AG08396 (cell line): ENCODE measurements at places on chromosomes 11 and 22.

DNA sequence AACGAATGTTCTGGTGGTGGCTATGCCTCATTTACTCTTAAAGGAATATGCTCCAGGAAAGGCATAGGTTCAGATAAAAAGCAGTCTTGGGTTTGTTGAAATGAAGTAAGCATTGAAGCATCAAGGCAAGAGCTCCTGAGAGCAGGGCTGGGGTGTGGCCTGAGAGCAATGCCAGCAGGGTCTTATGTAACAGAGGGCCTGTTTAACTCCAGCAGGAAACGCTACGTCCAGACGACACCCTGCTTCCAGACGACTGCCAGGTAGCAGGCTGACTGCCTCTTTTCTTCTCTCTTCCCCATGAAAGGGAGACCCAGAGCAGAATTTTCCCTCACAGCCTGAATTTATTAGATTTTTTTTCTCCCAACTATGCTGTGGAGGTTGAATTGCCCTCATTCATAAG, 127.2 kb upstream of the SLC5A12 start:
- no peak for DNase-seq

- no peak for DNase-seq
Measured at GRCh38 chr11:120551191-120551590, 39.6 kb downstream of the GRIK4 start.

- DNase-seq: peak; percentile 7
Measured at GRCh38 chr11:67355023-67355793, 1.9 kb upstream of the POLD4 start.

DNA sequence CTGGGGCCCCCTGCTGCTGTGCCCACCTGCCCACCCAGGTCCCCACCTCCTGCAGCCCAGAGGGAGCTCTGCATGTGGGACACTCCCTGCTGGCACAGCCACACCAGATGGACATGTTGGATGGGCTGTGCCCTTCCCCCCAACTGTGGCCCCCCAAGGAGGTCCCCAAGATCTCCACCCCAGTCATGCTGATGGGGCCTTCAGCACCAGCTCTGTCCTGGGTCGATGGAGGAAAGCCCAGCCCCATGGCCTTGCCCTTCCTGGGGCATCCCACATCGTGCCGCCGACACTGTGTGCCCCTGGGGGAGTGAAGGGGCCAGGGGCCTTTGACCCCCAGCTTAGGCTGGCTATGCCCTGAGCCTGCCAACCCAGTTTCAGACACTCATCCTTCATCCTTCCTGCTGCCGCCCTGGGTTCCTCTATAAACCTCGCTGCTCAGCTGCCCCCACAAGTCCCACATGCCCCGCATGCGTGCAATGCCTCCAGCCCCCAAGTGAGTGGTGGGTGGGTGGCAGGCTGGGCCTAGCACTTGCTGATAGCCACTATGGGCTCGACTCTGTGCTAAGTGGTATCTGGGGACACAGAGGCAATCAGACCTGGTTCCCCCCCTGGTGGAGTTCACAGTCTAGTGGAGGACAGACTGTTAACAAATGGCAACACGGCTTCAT, 3.9 kb upstream of the DPP3 start:
- no peak for DNase-seq

GRCh38 chr11:8224161-8224591, 39.5 kb downstream of the LMO1 start:
- DNase-seq: no peak

DNA sequence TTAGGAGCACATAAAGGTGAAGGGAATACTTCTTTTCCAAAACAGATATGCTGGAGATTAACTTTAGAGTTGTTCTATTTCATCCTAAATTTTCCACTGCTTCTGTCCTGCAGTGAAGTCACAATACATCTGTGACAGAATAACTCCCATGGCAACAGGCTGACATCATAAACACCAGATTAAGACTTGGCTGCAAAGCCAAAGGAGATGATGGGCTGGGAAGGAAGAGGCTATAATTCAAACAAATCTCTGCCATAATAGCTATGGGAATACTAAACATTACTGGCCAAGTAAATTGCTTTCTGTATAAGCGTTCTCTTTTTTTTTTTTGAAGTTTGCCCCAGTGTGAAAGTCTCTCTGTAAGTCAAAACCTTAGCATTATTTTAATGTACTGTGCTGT, 107.7 kb downstream of the CADM1 start:
- DNase-seq: no peak

GRCh38 chr11:100631316-100631715, 55.8 kb upstream of the ARHGAP42 start:
- no peak for DNase-seq

GRCh38 chr11:66299186-66299585, 7.5 kb downstream of the TMEM151A start:
- no peak for DNase-seq

DNA sequence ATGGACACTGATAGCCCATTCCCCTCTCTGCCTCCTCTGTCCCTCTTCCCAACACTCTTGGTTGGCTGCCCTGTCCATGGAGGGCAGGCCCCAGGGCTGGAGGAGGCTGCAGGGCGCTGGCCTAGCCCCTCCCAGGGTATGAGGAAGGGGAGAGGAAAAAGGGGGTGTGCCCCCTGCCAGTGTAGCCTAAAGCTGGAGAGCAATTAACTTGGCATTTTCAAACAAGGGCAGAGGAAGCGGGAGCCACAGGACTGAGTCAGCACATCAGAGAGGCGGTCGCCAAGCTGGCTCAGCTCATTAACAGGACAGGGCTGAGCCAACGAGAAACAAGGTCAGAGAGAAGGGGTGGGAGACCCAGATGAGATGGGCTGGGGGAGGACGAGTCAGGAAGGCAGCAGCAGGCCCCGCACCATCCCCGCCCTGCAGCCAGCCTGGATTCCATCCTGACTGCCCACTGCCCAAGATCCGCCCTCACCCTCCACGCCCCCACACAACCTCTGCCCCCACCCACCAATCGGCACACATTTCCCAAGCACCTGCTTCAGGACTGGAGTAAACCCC, 76.3 kb downstream of the BUD13 start:
- no peak for DNase-seq
